ENCODE measurements at places on chromosomes 5 and 9.

DNA sequence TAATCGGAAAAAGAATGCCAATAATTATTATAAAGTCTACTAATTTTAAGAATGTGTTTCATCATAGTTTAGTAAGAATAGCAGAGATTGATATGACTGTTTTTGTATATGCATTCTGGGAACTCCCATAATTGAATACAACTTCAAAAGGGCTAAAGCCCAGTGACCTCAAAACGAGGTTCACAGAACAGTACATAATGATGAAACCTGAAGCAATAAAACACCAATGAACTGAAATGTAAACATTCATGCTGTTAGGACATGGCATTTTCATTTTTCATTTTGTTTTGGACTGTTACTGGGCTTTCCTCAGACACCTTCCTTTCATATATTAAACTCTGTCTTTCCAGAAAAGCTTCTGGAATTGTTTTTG, 684 bp upstream of the JMY start:
- peak; percentile 20 for DNase-seq

GRCh38 chr9:125970340-125970739, 223.2 kb downstream of the PBX3 start:
- DNase-seq, result peak; percentile 57

DNA sequence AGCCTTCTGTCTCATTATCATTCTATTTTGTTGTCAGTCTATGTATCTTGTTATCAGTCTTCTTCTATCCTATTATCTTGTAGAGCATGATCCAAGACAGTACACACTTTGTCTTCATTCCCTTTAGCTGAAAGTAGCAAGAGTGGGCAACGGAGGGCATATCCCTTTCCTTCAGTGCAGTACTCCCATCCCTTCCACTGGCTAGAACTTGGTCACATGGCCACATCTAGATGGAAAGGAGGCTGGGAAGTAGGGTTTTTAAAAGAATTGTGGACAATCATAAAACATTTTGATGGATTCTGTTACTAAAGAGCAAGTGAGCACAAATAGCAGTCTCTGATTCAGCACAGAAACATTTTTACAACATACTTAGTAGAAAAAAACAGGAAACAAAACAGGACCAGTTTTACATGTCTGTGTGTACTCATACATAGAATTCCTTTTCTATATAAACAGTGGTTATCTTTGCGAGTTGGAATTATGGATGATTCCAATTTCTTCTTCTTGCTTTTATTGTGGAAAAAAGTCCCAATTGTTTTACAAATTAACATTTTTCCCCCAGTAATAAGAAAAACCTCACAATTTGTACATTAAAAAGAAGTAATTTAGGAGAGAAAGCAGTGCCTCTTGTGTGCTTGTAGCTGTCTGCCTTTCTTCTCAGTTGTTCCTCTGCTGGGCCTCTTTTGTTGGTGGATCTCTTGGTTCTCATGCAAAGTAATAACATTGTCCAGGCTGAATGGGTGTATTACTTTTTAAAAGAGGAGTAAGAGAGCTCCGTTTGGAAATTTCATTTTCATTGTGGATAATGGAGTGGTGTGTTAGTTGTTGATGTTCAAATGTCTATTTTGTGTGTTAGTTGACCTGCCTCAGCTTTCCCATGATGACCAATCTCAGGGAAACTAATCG, 410.9 kb upstream of the TRPC7 start:
- DNase-seq, result peak; percentile 77

DNA sequence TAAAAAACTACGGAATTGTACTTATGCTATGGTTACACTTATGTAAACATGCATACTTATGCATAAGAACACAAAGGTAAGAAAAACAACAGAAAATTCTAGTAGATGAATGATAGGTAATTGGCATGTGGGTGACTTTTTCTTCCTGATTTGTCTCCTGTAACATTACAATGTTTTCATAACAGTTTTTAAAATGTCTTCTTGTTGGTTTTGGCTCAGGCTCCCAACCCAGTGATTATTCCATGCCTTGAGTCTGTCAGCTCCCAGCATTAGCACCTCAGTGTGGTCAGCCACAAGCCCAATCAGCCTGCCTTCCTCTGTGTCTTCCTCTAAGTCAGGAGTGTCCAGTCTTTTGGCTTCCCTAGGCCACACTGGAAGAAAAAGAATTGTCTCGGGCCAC, 7.9 kb upstream of the FOXE1 start:
- no peak for DNase-seq

GRCh38 chr9:123073991-123074422, 40.5 kb downstream of the GPR21 start:
- DNase-seq, result no peak

DNA sequence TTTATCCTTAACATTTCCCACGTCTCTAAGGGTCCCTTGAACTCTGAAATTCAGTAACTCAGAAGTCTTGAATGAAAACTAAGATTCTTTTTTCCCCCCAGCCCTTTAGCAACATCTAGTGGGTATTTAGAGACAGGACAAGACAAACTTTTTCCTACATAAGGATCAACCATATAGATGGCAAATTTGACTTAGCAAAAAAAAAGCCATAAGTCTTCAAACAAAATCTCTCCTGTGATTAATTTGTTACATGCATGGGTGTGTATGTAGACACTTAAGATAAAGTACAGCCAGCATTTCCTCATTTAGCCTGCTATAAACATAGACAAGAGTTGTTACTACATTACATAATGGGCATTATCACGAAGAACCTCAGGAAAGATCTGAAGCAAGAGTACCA, 29.1 kb upstream of the ANKRD31 start:
- DNase-seq, result peak; percentile 59

GRCh38 chr9:18474783-18475182, 830 bp downstream of the ADAMTSL1 start:
- no peak for DNase-seq

DNA sequence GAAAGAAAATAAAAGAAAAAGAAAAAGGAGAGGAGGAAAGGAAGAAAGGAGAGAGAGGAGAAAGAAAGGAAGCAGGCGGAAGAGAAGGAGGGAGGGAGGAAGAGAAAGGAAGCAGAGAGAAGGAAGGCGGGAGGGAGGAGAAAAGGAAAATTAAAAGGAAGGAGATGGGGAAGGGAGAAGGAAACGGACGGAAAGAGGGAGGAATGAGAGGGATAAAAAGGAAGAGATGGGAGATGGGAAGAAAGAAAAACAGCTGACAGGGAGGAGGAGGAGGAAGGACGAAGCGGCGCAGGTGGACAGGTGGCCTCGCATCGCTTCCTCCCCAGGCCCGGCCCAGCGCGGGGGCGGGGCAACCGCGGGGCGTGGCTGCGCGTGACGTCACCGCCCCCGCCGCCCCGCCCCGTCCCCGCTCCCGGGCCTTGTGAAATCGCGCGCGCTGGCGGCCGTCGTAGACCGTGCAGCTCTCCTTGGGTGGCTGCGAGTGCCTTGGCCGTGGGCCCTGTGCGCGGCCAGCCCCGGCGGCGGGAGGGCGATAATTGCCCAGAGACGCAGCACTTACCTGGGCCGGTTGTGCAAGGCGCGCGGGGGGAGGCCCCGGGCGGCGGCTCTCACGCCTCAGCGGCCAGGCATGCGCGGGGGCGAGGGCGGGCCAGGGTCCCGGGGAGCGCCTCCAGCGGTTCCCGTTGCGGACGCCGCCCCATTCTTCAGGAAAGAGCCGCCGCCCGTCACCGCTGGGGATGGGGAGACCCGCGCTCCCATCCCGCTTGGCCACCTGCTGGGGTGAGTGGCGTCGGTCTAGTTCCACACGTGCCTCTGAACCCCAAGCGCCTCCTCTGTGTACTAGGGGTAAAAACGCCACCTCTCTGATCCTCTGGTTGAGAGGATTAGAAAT, 49.6 kb upstream of the FOXE1 start:
- peak; percentile 60 for DNase-seq

GRCh38 chr5:8434501-8434900, 565.6 kb downstream of the MTRR start:
- DNase-seq, result no peak

GRCh38 chr9:32926911-32927310, 74.5 kb downstream of the APTX start:
- DNase-seq, result no peak

DNA sequence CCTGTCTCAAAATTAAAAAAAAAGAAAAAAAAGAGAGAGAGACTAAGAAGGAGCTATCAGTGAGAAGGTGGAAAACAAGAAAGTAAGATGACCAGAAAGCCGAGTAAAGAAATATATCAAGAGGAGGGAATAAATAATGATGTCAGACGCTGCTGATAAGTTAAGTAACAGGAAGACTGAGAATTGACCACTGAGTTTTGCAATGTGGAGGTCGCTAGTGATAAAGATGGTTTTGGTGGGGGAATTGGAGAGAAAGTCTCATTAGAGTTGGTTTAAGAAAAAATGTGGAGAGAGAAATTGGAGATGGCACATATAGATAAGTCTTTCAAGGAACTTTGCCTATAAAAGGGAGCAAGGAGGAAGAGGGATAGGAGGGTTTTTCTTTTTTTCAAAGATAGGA, 91.9 kb downstream of the RAD23B start:
- no peak for DNase-seq

- no peak for DNase-seq
These were observed 182.0 kb upstream of the IER5L start for GRCh38 chr9:129359916-129360536.

DNA sequence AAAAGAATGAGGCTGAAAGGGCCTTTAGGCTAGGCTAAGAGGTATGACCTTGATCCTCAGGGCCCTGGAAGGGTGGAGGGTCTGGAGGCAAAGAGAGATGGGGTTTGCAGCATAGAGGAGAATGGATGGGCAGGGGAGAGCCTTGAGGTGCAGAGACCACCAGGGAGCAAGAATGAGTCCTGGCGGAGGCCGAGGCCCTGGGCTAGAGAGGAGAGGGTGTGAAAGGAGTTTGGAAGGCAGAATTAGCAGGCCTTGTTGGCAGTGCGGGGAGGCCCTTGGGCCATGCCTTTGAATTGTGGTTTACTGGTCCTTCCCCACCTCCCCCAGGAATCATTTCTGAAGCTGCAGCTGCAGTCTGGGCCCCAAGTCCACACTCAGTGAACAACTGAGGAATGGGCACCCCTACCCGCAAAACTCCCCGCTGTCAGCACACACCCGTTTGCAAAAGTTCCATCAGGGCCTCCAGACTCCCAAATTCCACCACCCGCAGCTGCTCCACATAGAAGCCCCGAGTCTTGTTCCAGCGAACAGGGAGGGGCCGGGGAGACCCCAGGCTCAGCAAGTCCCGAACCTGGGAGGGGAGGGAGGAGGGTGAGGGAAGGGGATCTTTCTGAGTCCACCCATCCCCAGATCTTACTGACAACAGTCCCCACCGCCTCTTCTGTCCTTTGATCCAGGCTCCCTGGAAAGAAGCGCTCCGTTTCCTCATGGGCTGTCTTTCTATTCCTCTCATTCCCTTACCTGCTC, 2.1 kb downstream of the KIF12 start:
- no peak for DNase-seq

- no peak for DNase-seq
These were observed 80.9 kb downstream of the BARX1 start for GRCh38 chr9:93874242-93874641.

DNA sequence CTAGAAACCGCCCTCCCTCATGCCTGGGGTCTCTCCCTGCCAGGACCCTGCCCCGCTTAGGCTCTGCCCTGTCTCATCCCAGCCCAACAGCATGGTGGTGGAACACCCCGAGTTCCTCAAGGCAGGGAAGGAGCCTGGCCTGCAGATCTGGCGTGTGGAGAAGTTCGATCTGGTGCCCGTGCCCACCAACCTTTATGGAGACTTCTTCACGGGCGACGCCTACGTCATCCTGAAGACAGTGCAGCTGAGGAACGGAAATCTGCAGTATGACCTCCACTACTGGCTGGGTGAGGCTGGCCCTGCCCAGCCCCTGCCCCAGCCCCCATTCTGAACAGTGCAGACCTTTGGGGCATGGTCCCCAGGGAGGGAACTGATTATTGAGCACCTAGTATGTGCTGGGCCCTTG, 33.9 kb downstream of the GSN start:
- DNase-seq, result no peak

DNA sequence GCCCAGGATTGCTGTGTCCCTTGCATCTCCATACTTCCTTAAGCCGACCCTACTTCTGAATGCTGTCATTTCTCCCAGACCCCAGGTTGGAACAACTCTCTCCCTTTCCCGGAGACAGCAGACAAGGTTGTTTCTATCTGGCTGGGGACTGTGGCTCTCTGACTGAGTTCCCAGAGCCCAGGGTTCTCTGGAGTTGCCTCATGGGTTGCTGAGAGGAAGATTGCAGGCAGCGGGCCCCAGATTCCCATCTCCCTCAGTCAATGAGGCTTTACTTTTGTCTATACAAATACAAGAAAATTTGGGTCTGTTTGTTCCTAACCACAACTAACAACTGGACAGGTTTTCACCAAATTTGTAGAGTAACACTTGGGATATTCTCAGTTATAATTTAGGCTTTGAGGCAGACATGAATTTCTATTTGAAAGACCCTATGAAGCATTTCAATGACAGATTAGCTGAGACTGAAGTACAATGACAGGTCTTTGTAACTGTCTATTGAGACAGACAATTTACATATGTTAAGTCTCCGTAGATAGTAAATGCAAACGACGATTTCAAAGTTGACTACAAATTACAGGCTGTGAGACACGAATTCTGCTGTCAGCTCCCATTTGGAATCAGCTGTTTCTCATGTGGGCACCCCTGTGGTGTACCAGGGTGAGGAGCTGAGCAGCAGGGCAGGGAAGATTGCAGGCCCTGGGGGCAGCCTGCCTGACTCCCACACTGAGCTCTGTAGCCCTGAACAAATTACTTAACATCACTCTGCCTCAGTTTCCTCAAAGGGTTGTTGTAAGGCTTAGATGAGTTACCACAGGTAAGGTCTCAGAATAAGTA, 107.5 kb downstream of the ATP10B start:
- no peak for DNase-seq

- no peak for DNase-seq
These were observed 884 bp upstream of the GSN start for GRCh38 chr9:121266906-121267650.

GRCh38 chr5:64145216-64145895, 20.3 kb upstream of the RNF180 start:
- DNase-seq, result no peak

DNA sequence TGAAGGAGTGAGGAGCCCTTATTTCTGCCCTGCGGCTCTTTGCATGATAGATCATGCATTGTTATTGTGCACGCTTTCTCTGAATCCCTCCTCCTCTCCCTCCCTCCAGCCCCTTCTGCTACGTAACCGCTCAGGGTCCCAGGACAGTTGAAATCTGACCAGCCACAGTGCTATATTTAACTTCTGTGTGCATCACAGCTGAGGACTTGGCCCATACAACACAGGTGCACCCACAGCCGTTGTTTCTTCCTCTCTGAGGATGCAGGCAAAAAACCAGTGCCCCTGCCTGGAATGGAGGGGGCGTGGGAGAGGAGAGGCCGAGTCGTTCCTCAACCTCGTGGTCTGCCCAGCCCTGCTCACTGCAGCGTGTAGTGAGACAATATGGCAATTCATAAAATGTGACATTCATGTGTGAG, 335.6 kb upstream of the CLINT1 start:
- no peak for DNase-seq

GRCh38 chr5:178492278-178492677, 97.9 kb downstream of the COL23A1 start:
- no peak for DNase-seq

GRCh38 chr9:21070171-21070571, 7.6 kb downstream of the IFNB1 start:
- DNase-seq, result peak; percentile 90

DNA sequence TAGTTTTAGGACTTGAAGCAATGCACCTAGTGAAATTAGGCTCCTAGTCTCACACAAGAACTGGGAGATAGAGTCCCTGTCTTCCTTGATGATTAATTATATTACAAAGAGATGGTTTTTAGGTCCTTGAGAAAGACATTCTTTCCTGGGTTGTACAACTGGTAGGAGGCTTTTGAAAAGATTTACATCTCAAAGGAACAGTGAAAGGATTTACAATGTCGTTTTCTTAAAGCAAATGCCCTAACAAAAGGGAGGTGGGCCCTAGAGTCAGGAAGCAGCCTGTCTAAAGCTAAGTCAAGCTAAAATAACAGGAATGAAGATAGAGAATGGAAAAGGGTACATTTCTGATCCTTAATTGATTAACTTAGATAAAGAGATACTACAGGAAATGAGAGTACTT, 102.2 kb upstream of the IL7R start:
- no peak for DNase-seq
